ENCODE measurements at places on chromosomes 16 and 17.
A peak's percentile ranks its signal among the peaks of the same experiment; 100 is the strongest.

DNA sequence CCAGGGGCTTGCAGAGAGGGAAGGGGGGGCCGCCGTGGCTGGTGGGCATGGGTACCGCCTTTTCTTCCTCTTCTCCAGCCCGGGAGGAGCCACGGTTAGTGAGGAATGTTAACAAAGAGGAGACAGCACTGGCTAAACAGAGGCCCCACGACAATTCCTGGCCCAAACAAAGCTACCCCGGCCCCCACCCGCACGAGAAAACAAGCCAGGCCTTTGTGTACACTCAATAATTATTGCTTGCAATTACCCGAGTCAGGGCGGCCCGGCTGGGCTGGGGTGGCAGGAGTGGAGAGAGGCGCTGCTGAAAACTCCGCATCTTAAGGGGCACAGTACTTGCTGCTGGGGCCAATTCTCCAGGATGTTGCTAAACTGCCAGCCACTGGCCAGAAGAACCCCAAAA is 56.4 kb downstream of the IRX5 start:
- no peak for DNase-seq

DNA sequence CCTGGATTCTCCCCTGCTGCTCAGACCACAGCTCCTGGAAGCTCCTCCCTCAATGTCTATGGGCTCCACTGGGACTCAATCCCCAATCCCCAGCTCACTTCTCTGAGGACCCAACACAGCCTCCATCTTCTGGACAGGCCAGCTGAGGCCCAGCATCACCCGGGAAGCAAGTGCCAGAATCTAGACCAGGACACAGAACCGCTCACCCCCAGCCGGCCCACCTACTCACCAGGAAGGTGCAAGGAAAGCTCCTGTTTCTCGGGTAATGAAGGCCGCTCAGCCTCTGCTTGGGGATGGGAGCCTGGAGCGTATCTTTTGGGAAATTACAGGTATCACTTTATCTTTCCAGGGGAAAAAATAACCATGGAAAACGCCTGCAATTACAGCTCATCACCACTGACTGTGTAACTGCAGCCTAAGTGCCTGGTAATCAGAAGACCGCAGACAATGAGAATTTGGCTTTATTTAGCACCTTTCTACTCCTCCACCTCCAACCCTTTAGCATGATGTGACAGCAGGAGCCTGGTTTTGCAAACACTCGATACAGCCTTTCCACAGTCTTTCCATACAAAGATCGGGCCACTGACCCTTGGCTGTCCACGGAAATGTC is 49.6 kb upstream of the RPL38 start:
- no peak for DNase-seq

DNA sequence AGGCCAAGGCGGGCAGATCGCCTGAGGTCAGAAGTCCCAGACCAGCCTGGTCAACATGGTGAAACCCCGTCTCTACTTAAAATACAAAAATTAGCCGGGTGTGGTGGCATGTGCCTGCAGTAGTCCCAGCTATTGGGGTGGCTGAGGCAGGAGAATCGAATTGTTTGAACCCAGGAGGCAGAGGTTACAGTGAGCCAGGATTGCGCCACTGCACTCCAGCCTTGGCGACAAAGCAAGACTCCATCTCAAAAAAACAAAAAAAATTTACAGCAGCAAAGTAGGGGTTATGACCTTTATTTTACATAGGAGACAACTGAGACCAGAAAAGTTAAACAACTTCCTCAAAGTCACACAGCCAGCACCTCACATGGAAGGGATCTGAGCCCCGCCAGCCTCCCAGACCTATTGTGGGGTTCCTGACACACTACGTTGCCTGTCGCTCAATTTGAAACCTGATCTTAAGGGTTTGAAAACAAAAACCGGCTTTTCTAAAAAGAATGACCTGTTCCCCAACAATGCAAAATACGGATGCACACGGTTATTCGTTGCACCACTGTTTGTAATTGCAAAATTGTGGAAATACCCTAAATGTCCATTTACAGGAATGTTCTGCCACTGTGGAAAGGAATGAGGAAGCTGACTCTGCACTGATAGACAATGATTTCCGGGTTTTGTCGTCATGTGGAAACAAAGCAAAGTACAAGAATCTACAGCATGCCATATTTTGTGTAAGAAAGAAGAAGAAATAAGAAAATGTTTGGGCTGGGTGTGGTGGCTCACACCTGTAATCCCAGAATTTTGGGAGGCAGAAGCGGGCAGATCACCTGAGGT is 77.2 kb downstream of the CNGB1 start:
- no peak for DNase-seq

DNA sequence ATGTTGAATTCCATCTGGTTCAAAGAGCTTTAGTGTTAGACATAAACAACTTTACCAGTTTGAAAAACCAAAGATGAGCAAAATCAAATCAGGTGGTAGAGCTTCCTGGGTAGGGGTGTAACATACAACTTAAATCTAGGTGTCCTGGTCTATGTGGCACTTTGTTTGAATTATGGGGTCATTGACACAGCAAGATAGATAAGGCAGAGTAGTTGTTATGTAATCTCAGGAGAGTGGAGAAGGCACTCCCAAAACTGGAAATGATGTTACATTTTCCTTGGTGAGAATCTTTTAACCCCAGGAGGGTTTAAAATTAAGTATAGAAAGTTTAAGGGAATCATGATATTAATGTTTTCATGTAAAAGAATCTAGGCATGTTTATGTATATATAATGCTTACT is 31.9 kb downstream of the CCDC42 start:
- no peak for DNase-seq

- DNase-seq, result no peak
These were observed at the start of gene CD300C for GRCh38 chr17:74545843-74546230. TSS of gene CD300C (minus strand) at chr17:74546115. CDS start at chr17:74545782, 333 bp downstream.

GRCh38 chr16:77986011-77986740 is 36.2 kb upstream of the CLEC3A start:
- DNase-seq, result no peak

- DNase-seq, result no peak
These were observed 18.0 kb downstream of the PIK3R6 start for GRCh38 chr17:8849311-8850041.

GRCh38 chr17:44002141-44002848 is 2.1 kb upstream of the NAGS start:
- DNase-seq, result no peak

DNA sequence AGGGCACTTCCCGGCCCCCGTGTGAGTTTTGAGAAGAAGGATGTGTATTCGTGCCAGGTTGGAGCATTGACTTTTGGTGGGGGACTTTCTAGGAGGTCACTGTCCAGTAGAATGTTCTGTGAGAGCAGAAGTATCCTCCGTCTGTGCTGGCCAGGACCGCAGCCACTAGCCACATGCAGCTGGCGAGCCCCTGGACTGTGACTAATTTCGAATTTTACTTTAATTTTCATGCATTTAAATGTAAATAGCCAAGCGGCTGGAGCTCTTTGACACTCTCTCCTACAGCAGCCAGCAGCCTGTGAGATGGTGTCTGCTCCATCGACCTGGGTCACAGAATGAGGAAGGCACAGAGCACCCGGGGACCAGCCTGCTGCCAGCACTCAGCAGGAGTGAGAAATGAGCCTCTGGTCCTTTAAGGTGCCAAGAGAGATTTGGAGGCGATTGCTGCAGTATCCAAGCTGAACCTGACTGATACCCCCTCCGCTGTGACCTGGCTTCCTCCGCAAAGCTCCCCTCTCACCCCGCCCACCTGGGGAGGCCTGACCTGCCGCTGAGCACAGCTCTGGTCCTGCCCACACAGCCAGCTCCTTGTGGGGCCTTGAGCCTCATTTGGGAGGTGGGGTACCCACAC is 7.8 kb downstream of the ATP2A3 start:
- no peak for DNase-seq

DNA sequence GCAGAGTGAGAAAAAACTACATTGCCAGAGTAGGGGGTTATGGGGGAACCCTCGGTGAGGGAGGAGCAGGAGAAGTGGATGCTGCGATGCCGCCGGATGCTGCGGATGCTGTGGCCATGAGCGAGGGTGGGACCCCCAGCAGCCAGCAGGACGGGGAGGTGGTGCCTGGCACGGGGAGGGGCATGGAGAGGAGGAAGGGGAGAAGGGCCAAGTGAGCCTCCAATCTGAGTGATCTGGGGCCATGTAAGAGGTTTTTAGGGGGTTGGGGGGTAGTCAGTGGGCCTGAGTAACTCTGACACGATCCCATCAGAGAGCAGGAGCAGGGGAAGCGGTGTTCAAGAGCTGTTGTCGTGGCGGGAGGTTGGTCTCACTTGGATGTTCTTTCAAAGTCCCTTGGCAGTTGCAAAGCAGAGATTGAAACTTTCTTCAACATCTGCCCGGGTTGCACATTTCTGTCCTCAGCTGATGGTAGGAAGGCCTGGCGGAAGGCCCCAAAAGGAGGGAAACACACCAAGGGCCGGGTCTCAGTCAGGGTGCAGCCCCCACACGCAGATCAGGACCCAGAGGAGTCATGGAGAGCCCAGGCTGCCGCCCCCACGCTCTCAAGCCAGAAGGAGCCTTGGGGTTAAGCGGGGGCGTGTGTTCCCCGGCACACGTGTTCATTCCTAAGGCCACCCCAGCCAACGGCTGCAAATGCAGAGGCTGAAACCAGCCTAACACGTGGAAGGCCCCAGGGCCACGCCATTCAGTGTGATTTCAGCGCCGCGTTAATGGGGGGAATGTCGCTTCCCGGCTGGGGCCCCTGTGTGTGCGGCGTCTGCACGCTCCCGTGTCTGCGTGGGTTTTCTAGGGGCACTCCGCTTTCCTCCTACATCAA is 81.7 kb downstream of the ZDHHC7 start:
- DNase-seq, result peak; percentile 8

DNA sequence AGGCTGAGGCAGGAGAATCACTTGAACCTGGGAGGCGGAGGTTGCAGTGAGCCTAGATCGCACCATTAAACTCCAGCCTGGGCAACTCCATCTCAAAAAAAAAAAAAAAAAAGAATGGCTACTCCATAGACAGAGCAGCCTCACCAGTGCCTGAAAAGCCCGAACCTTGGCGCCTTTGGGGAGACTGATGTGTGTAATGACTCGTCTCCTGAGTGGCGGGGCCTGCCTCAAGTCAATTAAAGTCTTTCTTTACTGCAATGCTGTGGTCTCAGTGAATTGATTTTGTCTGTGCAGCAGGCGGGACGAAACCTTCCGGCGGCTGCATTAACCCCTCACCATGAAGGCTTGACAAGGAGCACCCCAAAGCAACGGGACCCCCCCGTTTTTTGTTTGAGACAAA is 3.5 kb upstream of the UQCC4 start:
- peak; percentile 17 for DNase-seq

DNA sequence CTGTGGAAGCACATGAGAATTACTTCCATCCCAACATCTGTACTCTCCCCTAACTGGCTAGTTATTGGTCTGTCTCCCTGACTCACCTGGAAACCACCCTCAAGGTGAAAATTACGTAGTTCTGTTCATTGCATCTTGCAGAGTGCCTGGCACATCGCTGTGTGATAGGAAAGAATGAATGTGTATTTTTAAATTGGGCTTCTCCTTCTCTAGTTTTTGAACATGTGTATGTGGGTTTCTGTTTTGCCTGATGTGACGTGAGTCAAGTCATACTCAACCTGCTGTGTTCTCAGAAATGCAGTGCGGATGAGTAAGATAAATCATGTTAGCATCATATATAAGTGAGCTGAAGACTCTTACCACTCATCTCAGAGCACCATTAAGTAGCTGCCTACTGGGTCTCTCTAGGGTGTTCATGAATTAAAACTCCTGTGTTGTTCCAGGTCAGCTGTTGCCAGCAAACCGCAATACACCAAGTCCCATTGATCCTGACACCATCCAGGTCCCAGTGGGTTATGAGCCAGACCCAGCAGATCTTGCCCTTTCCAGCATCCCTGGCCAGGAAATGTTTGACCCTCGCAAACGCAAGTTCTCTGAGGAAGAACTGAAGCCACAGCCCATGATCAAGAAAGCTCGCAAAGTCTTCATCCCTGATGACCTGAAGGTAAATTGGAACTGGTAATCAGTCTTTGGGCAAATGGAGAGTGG is 50.2 kb downstream of the HLF start:
- DNase-seq, result peak; percentile 45

GRCh38 chr16:27285676-27286196 is 17.2 kb upstream of the NSMCE1 start:
- peak; percentile 55 for DNase-seq

GRCh38 chr17:70865993-70866804 is 696.9 kb downstream of the KCNJ2 start:
- DNase-seq, result no peak

GRCh38 chr17:22600644-22601298 is 908.4 kb downstream of the KCNJ18 start:
- no peak for DNase-seq

DNA sequence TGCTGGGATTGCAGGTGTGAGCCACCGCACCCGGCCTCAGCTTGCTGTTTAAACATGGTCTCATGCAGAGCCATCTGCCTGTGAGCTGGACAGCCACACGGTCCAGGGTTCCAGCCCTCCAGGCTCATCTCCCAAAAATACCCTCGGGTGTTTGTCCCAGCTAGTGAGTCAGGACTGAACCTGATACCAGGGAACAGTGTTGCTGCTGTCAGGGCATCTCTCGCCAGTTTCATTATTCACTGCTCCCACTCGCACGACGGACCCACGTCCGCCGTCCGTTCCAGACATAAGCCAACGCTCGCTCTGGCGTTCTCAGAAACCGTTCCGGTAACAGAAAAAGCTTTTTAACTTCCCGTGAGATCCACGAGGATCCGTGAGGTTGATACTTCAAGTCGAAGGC is 77.6 kb downstream of the NXN start:
- DNase-seq, result no peak

DNA sequence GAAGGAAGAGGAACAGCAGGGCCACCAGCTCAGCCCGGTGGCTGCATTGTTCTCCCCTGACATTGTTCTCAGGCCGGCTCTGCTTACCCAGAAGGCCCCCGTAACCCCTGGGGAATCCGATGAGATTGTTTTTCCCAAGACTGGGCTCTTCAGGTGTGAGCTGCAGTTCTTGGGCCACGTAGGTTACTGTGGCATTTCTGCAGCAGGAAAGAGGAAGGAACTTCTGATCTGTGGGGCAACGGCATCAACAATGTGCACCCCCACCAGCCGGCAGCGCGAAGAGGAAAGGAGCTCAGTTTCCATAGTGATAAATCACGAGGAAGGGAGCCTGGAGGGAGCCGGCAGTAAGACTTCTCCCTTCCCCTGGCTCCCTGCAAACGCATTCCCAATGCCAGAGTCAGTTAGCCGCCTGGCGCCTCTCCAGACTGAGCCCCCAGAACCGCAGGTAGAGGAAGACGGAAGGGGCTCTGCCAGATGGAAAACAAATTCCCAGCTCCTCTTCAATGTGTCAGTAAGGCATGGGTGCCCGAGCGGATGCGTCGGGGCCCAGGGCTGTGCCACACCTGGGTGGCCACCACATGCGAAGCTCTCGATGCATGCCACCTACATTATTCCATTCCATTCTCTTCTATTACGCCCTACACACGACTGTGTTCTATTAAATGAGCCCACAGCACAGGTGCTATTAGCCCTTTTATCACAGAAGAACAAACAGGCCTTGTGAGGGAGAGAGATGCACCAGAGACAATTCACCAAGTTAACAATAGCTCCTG is 21.5 kb upstream of the PECAM1 start:
- no peak for DNase-seq

GRCh38 chr16:15398618-15399316 is 3.2 kb downstream of the MPV17L start:
- no peak for DNase-seq

Measured in activated CD4-positive, alpha-beta T cell treated with anti-CD3 and anti-CD28 coated beads for 48 hours (primary cell).